AML-193 (cell line): ENCODE measurements at places on chromosomes 2 and 18.

DNA sequence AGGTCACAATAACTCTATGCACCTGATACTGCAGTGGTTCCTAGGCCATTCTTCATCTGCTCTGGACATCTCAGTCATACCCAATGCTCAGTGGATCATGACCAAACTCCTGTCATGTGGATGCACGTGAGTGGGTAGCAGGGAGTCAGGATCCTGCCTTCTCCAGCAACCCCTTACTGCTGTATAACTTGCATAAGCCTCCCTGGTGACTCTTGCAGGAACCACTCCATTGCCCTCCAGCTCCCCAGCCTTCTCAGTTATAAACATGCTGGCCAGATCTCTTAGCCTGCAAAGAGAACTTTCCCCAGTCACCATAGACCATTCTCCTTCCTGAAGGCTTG, 98.6 kb upstream of the ZNF397 start:
- DNase-seq, result no peak

DNA sequence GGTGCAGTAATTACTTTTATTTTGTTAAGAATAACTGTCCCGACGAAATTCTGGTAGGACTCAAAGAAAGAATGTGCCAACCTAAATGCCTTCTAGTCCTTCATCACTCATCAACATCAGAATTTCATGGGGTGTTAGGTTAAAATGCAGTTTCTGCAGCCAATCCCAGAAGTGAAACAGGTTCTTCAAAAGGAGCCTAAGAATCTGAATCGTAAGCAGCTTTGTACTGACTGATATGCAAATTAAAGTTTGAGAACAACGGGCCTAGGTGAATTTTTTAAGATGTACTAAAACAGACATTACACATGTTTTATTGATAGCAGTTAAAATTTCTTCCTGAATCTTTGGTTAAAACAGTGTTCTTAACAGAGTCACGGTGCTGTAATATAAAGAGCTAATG, 140.3 kb upstream of the ZC3H15 start:
- no peak for DNase-seq

GRCh38 chr2:44671276-44671675, 270.2 kb upstream of the SIX3 start:
- DNase-seq, result no peak

DNA sequence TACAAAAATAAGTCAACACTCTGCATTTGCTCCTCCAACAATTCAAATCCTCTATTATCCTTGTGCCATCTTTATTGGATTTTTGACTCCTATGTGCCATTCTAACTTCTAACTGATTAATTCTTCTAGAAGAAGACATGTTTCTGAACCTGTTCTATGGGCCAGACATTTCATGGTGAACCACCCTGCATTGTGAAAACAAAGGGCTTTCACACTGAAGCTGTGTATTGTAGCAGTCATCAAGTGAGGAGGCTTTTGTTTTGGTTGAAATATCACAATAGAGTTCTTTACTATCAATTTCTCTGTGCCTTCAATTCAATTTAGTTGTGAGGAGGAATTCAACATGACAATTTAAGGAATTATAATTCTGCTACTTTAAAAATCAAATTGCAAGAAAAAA, 357.9 kb downstream of the PLCL1 start:
- DNase-seq, result no peak

DNA sequence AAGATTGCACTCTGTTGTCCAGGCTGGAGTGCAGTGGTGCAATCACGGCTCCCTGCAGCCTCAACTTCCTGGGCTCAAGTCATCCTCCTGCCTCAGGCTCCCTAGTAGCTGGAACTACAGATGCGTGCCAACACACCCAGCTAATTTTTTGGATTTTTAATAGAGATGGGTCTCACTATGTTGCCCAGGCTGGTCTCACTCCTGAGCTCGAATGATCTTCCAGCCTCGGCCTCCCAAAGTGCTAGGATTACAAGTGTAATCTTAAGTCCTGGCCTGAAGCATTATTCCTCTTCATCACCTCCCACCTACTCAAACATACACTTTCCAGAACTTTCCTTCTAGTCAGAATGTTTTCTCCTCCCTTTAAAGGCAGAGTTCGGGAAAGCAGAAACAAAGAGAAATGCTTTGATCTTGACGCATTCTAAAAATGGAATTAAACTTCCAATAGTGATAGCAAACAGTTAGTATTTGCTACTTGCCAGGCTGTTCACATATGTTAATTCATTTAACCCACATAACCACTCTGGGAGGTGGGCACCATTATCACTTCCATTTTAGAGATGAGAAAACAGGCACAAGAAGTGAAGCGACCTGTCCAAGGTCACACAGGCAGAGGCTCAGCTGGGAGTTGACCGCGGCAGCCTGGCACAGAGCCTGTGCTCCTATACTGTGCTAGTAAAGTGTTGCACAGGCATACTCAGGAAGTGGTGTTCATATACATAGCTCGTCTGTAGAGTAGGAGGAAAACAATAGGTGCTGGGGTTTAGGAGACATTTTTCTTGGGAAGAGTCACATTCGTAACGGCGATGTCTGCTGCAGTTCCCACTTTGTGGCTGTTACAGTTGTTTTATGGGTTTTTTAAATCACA, 24.6 kb downstream of the TEX44 start:
- DNase-seq, result no peak

DNA sequence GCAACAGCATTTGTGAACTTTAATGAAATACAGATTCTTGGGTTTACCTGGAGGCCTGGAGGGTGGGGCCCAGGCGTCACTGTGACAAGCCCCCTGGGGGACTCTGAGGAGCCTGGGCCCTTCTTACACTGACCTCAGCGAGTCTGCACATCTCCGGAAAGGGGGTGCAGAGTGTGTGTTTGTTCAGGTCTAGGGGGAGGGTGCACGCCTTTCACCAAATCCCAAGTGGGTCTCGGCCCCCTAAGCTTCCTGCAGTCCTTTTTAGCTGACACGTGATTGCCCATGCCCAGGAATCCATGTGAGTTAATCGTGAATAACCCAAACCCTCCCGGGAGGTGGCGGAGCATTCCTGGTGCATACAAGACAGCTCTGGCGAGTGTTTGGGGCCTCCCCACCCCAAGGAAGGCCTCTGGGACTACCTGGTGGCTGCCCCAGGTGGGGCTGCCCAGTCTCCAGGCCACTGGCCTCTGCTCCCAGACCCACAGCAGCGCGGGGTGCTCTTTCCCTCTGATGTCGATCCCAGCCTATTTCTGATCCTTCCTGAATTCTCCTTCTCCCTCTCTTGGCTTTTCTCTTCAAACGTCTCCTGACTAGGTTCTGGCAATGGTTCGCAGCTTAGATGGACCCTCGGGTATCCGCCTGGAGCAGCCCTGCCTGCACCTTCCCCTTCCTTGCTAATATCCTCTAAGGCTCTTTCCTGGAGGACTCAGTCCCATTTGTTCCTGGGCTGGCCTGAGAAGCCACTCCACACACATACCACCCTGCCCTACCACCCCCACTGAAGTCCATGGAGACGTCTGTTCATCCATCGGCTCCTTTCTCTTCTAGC, 10.0 kb downstream of the NGEF start:
- DNase-seq, result no peak

DNA sequence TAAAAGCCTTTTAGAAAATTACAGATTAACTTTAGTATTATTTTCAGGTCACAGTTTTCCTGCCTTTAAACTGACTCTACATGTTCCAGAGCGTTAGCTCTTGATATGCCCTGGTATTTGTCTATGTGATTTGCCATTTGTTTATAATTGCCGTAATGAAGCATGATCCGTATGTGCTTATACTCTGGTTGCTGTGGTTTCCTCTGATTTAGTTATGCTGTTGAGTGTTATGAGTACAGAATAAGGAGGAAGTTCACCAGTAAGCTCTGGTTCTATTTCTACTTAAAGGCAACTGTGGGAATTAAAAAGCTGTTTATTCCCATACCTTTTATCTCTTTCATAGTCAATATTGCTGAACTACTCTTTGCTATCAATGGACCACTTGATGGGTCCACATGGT, 123.5 kb downstream of the OSBPL6 start:
- no peak for DNase-seq

- DNase-seq, result no peak
Measured at GRCh38 chr2:39568116-39568515, 97.6 kb upstream of the TMEM178A start.

GRCh38 chr2:85577386-85578242, at the start of gene VAMP8:
Gene VAMP8, plus strand, starts transcription at chr2:85577586. Its CDS starts 61 bp downstream, at chr2:85577647.
- DNase-seq, result peak; percentile 70

GRCh38 chr2:191703079-191703725, 25.3 kb downstream of the NABP1 start:
- no peak for DNase-seq

DNA sequence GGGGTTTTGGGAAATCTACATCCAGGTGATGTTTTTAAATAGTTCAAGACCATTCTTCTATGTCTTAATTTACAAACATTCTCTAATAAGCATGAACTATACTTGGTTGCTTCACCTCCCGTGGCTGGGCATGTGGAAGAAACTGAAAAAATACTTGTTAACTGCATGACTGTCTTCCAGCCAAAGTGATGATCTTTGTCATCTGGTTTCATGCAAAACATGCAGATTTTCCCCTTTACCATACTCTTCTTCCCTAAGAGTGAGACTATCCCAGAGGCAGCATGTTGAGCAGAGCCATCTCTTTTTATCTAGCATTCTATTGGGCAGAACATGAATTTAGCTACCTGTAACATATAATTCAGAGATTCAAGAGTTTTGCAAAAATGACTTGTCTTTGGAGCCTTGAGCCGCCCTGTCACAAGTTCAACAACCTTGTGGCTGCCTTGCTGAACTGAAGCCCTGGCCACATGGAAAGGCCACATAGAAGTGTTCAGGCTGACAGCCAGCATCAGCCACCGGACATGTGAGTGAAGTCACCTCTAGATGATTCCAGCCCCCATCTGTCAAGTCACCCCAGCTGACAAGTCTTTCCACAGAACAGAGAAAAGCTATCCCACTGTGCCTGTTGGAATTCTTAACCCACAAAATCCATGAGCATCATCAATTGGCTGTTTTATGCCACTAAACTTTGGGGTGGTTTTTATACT, 142.8 kb downstream of the ANKRD44 start:
- DNase-seq, result no peak

DNA sequence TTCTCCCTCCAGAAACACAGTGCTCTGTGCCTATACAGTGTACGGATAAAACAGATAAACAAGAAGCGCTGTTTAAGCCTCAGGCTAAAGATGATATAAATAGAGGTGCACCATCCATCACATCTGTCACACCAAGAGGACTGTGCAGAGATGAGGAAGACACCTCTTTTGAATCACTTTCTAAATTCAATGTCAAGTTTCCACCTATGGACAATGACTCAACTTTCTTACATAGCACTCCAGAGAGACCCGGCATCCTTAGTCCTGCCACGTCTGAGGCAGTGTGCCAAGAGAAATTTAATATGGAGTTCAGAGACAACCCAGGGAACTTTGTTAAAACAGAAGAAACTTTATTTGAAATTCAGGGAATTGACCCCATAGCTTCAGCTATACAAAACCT, 70.7 kb downstream of the TANK start:
- DNase-seq, result no peak

DNA sequence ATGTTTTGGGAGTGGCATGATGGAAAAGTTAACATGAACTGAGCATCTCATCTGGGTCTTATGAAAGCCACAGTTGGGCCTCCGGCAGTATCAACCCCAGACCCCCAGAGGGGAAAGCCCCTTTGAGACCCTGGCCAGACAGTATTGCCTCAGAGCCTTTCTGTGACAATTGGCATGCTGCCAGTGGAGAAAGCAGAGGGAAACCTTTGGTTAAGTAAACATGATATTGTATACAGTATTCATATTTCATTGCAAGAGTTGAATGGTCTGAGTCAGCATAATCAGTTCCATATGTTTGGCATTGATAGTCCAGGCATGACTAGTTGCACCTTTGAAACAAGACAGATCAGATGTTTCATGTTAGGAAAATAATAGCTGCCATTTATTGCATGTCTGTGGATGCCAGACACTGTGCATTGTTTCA, 20.0 kb downstream of the MERTK start:
- no peak for DNase-seq

DNA sequence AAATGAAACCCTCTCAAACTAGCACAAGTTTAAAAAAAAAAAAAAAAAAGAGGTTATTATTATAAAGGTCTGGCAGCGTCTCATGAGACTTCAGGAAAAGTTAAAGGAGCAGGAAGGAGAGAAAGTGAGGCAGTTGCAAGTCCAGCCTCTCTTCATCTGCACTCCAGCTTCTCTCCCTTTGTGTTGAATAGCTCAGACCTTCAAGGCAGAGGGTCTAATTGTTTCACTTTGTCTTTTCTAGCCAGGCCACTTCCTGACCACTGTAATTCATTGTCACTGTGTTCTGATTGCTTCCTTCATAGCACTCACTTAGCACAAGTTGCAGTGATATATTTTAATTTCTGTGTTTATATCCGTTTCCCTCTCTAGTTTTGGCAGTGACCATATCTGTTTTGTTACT, 99.9 kb downstream of the SPATS2L start:
- no peak for DNase-seq

DNA sequence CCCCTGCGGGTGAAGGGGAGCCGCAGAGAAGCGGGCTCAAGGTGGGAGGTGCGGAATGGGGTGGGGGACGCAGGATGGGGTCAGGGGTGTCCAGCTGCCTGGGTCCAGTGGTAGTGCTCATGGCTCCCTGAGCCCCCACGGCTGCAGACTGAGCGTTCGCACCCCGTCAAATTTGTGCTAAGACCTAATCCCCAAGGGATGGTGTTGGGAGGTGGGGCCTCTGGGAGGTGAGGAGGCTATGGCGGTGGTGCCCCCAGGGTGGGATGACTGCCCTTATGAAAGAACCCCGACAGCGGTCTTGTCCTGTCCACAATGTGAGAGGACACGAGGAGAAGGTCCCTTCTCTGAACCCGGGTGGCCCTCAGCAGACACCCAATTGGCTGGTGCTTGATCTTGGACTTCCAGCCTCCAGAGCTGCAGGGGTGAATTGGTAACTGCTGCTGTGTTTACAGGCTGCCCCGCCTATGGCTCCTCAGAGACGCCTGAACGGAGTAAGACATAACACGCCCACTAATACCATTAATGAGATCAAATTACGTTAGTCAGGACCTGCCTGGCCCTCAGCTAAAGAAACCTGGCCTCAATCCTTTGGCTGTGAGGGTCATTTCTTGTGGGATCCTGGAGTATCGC, 42.6 kb downstream of the PXDN start:
- no peak for DNase-seq

GRCh38 chr2:74514368-74515270, at the start of gene TLX2:
Gene TLX2, plus strand, starts transcription at chr2:74514450. Its CDS starts 357 bp downstream, at chr2:74514807.
- DNase-seq, result no peak

GRCh38 chr18:22165603-22166068, 3.8 kb upstream of the GATA6 start:
- no peak for DNase-seq
